ENCODE measurements at places on chromosomes 5 and 9.

DNA sequence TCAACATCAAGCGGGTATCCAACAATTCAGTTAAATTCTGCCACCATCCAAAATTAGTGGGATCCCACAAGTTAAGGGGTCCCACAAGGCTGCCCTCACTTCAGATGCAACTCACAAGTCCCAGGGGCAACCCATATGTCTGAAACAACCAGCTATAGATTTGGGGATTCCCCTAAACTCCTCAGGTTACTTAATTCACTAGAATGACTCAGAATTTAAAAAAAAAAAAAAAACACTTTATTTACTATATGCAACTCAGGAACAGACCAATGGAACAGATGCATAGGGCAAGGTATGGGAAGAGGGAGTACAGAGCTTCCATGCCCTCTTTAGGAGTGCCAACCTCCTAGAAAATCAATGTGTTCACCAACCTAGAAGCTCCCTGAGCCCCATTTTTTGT is 15.1 kb downstream of the AUH start:
- no peak for DNase-seq

GRCh38 chr9:115207003-115207836 is 89.3 kb upstream of the TNC start:
- DNase-seq: no peak

- DNase-seq: no peak
These were observed 989.8 kb downstream of the TLE4 start for GRCh38 chr9:80561526-80561925.

GRCh38 chr9:120910643-120911042 is 16.0 kb downstream of the TRAF1 start:
- DNase-seq: peak; percentile 7

GRCh38 chr9:136509549-136509948 is 26.7 kb upstream of the SEC16A start:
- DNase-seq: no peak

Data from activated naive CD4-positive, alpha-beta T cell treated with Interleukin-2 at 50 U/mL for 16 hours (primary cell).